ENCODE measurements at places on chromosomes 4 and X.

- no peak for ATAC-seq
Measured at GRCh38 chrX:138745196-138745595, 33.7 kb upstream of the FGF13 start.

DNA sequence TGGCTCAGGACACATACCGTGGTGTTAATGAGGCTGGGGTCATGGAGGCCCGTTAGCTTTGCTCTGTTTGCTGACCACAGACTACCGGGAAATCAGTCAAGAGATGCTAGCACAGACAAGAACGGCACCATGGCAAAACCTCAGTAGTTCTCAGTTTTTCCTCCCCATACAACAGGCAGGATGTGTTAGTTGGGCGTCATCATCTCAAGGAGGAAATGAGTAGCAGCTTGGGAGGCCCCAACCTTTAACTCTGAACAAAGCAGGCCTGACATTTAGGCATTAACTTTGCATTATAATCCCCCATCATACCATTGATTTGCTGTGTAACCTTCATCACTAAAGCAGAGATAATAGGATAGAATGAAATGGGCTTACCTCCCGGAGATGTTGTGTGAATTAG is 714.2 kb downstream of the RPA4 start:
- ATAC-seq = peak; percentile 54

- no peak for ATAC-seq
Measured at GRCh38 chrX:38968344-38969216, 167.3 kb downstream of the MID1IP1 start.

DNA sequence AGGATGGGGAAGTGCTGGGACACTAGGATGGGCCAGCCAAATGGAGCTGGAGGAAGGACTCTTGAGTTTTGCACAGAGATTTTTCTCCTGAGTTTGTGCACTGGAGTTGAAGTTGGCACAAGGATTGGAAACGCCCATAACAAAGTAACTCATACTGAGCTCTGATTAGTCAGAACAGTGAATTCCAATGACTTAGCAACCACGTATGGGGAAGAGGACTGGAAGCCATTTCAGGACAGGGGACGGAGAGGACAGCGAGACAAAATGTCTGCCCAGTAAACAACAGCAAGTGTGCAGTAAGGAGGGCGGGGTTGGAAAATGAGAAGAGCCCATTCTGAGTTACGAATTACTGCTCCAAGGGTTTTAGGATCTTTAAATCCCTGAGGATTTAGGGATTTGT is 5.9 kb downstream of the RIPPLY1 start:
- ATAC-seq = no peak

DNA sequence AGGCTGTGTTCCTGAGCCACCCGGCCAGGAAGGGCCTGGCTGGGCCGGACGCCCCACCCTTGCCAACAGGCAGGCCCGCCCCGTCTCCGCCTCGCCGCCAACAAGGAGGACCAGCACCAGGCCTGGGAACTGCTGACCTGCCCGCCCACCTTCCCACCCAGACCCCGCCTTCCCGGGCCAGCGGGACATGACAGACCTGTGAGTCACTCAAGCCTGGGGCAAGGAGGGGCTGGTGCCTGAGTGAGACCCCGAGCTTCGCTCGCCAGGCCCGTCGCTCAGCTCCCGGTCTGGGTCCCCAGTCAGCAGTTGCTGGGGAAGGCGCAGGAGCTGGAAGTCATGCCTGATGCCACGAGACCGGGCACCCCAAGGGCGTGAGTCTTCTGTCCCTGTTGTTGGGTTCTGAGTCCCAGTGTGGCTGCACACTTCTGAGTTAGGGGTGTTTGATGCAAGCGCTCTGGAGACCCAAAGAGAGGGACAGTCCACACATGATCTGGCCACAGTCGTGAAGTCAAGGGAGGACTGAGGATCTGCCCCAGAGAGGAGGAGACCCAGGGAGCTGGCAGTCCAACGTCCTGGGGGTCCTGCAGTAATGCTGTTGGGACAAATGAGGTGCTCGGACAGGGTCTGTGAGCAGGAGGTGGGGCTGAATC is at the start of gene DNASE1L1:
TSS of gene DNASE1L1 (minus strand) at position 33 of the 650 bp plus-strand sequence. CDS start 3,686 bp downstream, outside the sequence.
- peak; percentile 71 for ATAC-seq

All from stimulated activated memory B cell treated with anti-CD40 and anti-IgM and Interleukin-4, amounts not matched to agents 10 μg/mL and 1 μg/mL and 100 μg/mL, for 72 hours (primary cell).